Stimulated activated effector memory CD8-positive, alpha-beta T cell treated with anti-CD3 and anti-CD28 coated beads, Interleukin-12 subunit alpha, Interleukin-12 subunit beta, amount 100 ng/mL, for 72 hours (primary cell): ENCODE measurements at places on chromosomes 16 and 17.

DNA sequence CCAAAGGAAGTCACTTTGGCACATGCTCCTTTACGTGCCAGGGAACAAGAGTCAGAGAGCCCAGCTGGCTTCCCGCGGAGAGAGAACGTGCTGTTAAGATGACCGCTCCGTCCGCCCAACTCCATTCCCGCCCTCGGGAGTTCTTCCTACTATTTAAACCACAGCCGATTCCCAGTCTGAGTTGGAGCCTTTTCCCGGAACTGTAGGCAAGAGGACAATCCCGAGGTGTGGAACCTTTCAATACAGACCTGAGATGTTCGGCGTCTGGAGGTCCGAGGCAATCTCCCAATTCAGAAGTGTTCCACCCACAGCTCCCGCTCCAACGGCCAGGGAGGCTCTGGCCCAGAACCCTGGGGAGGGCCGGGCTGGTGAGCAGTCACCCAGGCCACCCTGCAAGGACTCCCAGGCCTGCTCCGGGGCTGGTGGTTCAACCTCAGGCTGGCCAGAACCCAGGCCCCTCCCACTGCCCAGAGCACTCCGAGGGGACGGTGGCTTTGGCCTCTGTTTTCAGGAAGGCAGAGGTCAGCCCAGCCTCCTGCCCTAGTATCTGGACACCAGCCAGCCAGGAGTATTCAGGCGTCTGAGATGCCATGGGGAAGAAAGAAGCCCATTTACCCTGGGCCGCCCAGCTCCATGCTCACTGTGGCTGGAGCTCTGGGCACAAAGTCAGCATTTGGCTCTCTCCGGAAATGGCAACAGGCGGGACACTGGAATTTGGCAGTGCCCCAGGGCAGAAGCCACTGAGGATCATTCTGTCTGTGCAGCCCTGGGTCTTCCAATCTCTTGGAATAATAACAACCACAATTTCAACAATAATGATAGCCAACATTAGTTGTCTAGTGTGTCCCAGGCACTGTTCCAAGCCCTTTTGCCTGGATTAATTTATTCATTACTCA lies 21.4 kb downstream of the EMP2 start:
- no peak for DNase-seq

DNA sequence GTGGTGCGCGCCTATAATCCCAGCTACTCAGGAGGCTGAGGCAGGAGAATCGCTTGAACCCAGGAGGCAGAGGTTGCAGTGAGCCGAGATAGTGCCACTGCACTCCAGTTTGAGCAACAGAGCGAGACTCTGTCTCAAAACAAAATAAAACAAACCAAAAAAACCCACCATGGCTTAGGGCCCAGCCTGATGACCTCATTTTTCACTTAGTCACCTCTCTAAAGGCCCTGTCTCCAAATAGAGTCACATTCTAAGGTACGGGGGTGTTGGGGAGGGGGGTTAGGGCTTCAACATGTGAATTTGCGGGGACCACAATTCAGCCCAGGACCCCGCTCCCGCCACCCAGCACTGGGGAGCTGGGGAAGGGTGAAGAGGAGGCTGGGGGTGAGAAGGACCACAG lies 1.4 kb upstream of the STH start:
- DNase-seq, result no peak

GRCh38 chr16:78389009-78389498 lies 289.6 kb downstream of the WWOX start:
- DNase-seq, result no peak

DNA sequence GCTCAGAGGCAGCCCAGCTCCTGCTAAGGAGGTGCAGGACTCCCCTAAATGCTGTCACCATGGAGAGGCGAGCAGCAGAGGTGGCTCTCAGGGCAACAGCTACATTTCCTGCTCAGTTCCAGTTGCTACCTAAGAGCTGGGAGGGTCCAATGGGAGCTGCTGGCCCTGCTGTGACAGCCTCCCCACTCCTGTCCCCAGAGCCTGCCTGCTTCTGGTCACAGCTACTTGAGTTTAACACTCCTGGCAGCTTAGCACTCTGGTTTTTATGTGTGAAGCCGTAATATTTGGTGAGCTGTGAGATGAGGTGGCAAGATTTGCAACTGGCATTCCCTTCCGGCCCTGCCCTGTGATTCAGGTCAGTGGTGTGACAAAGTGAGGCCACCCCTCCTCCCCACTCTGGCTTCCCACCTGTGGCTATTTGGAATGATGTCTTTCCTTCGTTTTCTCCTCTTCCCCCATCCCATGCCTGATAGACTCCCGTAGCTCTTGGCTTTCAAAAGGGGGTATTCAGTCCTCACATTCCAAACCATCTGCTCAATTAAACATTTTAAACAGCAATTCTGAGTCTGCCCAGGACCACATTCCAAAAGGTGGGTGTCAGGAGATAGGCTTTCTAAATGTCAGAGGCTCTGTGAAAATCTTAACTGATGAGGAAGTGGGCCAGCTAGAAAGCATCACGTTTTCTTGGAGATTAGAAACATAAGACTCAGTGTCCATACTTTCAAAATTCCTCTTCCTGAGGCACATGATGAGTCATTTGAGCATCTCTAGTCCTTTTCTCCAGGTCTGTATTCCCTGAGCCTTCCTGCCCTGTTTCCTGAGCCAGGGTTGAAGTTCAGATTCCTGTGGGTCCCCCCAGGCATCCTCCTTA lies 42.6 kb upstream of the SKAP1 start:
- DNase-seq, result peak; percentile 66

DNA sequence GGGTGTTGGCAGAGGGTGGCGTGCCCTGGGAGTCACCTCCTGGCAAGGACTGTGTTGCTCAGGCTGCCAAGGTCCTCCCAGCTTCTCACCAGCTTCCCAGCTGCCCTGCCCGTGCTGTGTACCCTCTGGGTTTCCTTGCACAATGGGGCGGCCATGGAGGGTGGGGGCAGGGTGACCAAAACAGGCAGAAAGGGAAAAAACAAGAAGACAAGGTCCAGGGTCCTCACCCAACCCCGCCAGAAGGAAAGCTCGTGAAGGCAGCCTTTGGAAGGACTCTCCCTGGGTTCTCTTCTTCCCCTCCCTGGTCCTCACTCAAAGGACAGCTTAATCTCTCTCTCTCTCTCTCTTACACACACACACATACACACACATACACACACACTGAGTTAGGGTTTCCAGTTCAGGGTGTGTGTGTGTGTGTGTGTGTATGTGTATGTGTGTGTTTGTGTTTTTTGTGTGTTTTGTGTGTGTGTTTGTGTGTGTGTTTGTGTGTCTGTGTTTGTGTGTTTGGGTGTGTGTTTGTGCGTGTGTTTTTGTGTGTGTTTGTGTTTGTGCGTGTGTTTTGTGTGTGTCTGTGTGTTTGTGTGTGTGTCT lies 2.0 kb downstream of the SLC13A5 start:
- no peak for DNase-seq

DNA sequence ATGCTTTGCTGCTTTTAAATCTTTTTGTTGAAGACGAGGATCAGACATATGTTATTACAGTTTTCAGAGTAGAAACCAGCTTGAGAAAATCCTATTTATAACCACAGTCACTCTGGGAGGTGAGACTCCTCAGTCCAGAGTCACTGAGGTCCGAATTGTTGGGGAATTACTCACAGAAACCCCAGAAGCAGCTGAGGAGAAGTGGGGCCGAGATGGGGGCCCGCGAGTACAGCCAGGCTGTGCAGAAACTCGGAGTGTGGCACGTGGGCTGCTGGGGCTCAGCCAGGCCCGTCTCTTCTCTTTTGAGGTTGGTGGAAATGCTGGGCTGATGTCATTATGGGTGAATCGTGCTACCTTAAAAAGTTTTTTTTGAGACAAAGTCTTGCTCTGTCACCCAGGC lies 14.4 kb upstream of the GNG13 start:
- no peak for DNase-seq

- DNase-seq, result no peak
Observed at GRCh38 chr16:62137996-62138395, 101.8 kb upstream of the CDH8 start.

GRCh38 chr17:1580979-1581676 lies 18.5 kb upstream of the PITPNA start:
- no peak for DNase-seq

DNA sequence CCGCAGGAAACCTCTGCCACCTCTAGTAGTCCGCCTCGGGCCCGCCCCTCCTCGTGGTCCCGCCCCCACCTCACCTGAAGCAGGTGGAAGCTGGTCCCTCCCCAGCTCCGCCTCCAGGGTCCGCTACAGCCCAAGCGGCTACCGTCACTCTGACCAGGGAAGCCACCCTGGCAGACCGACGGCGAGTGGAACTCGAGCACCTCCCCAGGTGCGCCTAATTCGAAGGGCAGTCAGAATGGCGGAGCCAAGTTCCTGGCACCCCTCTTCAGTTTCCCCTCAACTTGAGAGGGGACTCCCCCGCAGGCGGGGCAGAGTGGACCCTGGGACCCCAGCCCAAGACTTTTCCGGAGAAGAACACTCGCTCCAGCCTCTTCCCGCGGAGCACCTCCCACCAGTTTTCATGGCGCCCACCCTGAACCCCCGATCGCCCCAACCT lies 507 bp downstream of the FHOD1 start:
- DNase-seq, result peak; percentile 47

DNA sequence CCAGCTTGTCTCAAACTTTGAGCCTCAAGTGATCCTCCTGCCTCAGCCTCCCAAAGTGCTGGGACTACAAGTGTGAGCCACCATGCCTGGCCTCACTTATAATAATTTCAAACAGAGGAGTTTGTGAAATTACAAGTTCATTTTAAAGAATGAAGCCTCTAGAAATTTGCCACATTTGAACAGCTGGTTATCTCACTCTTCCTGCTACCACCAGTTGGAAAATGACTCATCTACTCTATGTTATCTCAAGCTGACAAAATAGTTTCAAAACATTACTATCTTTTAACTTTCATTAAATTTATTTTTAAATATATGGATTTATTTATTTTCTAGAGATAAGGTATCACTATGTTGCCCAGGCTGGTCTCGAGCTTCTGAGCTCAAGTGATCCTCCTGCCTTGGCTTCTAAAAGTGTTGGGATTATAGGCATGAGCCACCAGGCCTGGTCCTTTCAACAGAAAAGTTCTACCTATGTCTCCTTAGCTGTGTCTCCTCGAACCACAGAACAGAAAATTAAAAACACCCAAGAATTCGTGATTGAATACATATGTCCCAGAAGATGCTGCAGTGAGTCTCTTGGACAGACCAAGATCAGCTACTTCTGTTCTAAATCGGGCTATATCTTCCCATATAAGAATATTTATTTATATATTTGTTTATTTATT lies 47.6 kb downstream of the MYH13 start:
- DNase-seq, result no peak

DNA sequence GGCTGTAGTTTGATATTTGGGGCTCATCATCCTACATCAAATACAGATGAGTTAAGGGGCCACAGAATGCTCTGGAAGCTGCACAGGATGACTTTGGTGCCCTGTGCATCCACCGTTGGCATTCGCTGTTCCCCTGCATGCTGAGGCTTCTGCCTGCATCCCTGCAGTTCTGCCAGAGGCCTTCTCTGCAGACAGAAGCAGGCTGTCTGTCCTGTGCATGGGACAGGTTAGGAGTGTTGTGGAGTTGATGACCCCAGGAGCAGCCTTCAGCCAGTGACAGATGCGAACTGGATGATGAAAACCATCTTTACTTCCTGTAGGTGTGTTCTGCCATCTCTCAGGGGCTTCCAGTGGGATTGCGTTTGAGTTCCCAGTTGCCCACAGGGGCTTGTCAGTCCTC lies 13.6 kb upstream of the TNS4 start:
- no peak for DNase-seq

DNA sequence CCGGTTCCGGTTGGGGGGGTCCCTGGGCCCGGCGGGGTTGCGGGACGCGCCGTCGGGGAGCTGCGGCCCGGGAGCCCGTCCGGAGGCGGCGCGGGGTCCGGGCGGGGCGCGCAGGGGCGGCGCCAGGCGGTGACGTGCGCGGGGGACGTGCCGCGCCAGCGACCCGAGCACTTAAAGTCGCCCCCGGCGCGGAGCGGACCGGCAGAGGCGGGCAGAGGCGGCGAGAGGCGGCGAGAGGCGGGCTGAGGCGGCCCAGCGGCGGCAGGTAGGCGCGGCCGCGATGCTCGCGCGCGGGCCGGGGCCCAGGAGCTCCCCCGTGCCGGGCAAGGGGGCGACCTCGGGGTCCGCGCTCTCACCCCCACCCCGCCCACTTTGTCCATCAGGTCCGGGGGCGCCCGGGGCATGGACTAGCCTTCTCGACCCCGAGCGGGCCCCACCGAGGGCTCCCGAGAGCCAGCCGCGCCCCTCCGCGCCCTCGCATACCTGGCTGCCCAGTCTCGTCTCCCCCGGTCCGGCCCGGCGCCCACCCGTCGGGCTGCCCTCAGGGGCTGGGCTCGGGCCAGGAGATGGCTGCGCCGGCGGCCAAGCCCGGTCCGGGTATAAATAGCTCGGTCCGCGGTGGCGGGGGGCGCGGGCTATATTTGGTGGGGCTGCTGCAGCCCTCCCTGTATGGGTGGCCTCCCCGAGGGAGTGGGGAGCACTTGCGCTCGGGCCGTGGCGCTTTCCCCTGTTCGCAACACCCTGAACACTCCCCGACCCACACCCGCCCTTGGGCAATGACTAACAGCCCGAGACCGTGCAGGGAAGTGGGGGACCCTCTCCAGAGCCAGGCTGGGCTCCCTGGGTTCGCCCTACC lies at the start of gene SLC16A3:
Gene SLC16A3, plus strand, starts transcription at position 201 of the 856 bp plus-strand sequence. CDS start 6,967 bp downstream, outside the sequence.
- peak; percentile 65 for DNase-seq

DNA sequence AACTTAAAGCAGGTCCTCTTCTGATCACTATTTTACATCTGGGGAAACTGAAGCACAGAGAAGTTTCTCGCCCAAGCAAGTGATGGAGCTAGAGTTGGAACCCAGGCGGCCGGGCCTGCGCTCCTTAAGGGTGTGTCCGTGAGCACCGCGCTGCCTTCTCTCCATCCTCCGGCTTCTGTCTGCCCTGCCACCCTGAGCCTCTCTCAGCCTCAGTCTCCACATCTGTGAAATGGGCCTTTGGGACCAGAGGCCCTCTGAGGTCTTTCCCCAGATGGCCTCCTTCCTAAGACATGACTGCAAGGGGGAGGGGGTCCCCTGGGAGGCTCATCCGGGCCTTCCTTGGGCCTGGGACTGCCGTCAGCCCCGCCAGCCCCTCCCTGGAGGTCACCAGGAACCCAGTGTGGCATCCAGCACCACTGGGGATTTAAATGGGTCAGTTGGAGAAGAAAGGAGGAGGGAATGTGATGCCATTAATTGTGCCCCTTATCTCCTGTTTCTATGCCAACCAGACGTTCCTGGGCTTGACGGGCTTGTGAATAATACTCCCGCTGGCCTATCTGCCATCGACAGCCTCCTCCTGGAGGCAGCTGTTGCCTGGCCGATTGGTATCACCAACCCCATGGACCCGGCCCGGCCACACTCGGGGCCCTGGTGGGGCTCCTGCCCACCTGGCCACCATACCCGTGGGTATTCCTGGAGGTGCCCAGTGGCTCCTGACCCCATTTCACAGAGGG lies 5.1 kb downstream of the ZFPM1 start:
- no peak for DNase-seq

- no peak for DNase-seq
Observed at GRCh38 chr17:13306310-13306962, 288.6 kb upstream of the ELAC2 start.

GRCh38 chr17:80107231-80108021 lies 6.0 kb downstream of the GAA start:
- no peak for DNase-seq

- DNase-seq, result no peak
Observed at GRCh38 chr16:84029297-84030047, 13.1 kb downstream of the SLC38A8 start.
